ENCODE measurements at places on chromosomes 2 and 18. TPM values are rescaled to one million over a fixed set of nuclear protein-coding genes. Genes with fewer than 3 reads are reported as not detected.
A peak's percentile ranks its signal among the peaks of the same experiment; 100 is the strongest.

- no peaks in the 10 kb centered on the region for H3K36me3 ChIP-seq
- H3K4me1 ChIP-seq = peaks cover 7% of the 10 kb centered on the region
- H3K27me3 ChIP-seq = no peaks in the 10 kb centered on the region
- no peak overlapping the region for H3K27ac ChIP-seq
- no peak overlapping the region for H3K4me3 ChIP-seq
- no peak for DNase-seq
These were observed 9.9 kb downstream of the COL3A1 start for GRCh38 chr2:188984065-188984491.

- peaks cover 6% of the 10 kb centered on the region for H3K4me1 ChIP-seq
- no peaks in the 10 kb centered on the region for H3K27me3 ChIP-seq
These were observed 71.0 kb upstream of the CYP1B1 start for GRCh38 chr2:38146907-38147307.

DNA sequence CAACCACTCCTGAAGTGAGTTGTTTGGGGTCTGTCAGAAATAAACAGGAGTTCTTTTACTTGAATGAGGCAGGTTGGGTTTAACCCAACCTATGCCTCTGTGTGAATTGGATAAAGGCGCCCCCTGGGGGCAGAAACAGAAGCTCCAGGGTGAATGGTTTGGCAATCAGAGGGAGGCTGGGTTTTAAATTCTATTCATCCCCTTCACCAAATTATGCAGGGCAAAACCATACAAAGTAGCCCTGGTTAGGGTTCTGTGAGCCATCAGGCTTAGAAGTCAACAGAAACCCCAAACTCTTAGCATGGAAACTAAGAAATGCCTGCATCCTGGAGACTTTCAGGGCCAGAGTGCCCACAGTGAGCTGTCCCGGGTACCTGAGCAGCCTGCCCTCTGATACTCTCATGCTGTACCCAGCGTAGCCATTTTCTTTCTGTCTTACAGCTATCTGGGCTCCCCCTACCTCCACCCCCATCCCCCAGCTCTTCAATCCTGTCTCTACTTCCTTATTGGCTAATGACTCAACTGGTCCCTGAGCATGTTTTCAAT, 241.5 kb downstream of the ICOS start:
- H3K4me3 ChIP-seq = no peak overlapping the region
- no peaks in the 10 kb centered on the region for H3K36me3 ChIP-seq
- DNase-seq = no peak
- no peaks in the 10 kb centered on the region for H3K4me1 ChIP-seq
- no peaks in the 10 kb centered on the region for H3K27me3 ChIP-seq
- H3K27ac ChIP-seq = no peak overlapping the region

DNA sequence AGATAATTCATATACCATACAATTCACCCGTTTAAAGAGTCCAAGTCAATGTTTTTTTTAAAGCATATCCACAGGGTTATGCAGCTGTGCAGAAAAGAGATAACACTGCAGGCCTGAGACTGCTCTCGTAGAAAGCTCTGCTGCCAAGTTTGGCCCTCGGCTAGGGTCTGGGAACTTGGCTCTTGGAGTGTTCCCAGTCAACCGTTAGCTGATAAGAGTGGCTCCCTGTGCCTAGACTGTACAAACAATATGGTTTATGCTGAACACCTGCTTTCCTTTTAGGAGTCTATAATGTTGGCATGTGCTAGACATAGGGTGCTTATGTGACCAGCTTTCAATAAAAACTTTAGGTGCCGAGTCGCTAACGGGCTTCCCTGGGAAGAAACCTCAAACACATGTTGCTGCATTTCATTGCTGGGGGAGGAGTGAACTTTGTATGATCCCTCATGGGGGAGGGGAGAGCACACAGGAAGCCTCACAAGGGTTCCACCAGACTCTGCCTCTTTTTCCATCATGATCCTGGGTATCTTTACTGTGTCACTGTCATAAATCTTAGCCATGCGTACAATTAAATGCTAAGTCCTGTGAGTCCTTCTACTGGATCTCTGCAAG, 34.7 kb downstream of the RFX8 start:
- H3K4me3 ChIP-seq = no peak overlapping the region
- H3K36me3 ChIP-seq = no peaks in the 10 kb centered on the region
- H3K27ac ChIP-seq = no peak overlapping the region
- no peaks in the 10 kb centered on the region for H3K27me3 ChIP-seq
- DNase-seq = no peak

DNA sequence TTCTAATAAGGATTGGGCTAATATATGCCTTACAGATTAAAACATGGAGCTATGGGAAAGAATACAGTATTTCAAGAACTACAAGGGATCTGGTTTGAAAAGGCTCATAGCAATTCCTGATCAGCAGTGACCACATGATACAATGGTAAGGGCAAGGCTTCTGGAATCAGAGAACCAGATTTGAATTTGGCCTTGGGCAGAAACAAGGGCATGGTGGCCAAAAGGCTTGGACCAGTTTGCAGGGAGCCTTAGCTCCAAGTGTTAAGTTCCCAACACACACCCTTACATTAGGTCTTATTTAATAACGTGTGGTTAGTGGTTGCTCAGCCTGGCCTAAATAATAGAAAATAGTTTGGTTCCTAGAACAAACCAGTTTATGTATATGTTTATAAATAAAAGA, 87.7 kb downstream of the ZAP70 start:
- no peak overlapping the region for H3K27ac ChIP-seq
- peaks cover 21% of the 10 kb centered on the region for H3K36me3 ChIP-seq
- DNase-seq = no peak
- no peaks in the 10 kb centered on the region for H3K27me3 ChIP-seq
- no peak overlapping the region for H3K4me3 ChIP-seq

DNA sequence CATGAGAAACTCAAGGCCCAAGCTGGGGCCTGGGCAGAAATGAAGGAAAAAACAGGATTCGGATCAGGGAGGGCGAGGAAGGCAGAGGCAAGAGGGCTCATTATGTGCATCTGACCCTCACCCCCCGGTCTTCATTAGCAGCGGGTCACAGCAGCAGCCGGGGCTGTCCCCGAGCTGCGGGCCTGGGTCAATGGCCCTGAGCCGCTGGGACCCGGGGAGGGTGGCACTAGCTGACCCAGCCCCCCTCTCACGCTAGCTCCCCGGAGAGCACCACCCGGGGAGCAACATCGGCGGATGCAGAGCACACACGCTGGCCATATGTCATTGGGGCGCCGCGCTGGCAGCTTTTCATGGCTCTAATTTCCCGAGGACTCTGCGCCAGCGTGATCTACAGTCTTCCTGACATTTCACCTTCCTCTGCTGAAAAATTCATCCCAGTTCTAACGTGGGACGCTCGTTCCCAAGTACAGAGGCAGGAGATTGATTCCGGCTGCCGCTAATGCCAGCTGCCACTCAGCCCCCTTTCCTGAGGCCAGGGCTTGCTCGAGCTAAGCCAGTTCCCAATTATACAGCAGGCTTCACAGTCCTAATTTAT, 63.7 kb downstream of the EIPR1 start:
- no peak overlapping the region for H3K27ac ChIP-seq
- H3K36me3 ChIP-seq = no peaks in the 10 kb centered on the region
- DNase-seq = no peak
- no peak overlapping the region for H3K4me3 ChIP-seq

DNA sequence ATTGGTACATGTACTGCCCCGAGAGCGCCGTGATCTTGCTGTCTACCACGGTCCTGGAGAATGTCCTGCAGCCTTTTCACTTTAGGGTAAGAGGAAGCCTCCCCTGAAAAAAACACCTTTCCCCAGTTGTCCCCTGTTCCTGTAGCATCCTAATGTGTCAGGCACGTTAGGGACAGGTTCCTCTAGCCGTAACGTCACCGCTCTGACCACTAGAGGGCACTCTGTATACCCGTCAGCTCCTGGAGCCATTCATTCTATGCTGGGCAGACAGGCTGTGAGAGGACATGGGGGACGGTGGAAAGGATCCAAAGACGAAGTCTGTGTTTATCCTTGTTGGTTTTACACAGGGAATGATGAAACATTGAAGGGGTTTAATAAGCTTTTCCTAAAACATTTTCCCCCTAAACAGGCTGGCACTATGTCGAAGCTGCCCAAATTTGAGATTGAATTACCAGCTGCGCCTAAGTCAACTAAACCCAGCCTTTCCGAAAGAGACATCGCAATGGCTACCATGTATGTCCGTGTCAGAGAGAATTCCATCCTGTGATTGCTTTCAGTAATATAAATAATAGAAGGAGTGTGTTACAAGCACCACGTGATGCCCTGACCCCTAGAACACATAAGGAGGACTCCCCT, 12.7 kb downstream of the RMC1 start:
- no peaks in the 10 kb centered on the region for H3K4me1 ChIP-seq
- no peaks in the 10 kb centered on the region for H3K27me3 ChIP-seq
- DNase-seq = peak; percentile 53
- H3K27ac ChIP-seq = no peak overlapping the region

GRCh38 chr2:10481055-10481665, 33.0 kb upstream of the ODC1 start:
- H3K27ac ChIP-seq = no peak overlapping the region
- peaks cover 11% of the 10 kb centered on the region for H3K27me3 ChIP-seq
- no peak for DNase-seq
- H3K36me3 ChIP-seq = no peaks in the 10 kb centered on the region

DNA sequence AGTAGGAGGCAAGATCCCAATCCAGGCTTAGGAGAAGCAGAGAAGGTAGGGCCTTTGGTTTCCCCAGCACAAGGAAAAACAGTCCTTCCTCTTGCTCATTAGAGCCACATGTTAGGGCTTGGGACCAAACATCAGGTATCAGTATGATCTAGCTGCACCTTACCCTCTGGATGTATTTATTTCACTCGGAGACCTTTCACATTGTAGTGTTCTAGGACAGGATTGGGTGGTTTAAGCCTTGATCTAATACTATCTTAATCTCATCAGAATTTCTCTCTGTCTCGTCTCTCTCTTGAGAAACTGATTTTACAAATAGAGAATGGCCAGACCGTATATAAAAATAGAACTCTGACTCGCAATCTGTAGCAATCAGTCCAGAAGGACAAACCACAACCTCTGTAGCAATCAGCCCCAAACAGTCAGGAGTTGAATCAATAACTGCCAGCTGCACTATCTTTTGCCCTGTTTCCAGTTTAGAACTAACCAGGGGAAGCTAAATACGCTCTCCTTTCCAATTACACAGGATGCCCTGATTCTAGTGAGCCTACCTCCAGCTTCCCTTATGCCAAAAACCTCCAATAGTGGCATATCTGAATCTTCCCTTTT, 207.1 kb downstream of the TDRD15 start:
- no peaks in the 10 kb centered on the region for H3K27me3 ChIP-seq
- no peak overlapping the region for H3K4me3 ChIP-seq
- no peaks in the 10 kb centered on the region for H3K4me1 ChIP-seq
- no peak for DNase-seq
- no peak overlapping the region for H3K27ac ChIP-seq
- no peaks in the 10 kb centered on the region for H3K36me3 ChIP-seq

GRCh38 chr2:191806396-191806795, 40.5 kb downstream of the CAVIN2 start:
- no peak overlapping the region for H3K27ac ChIP-seq
- H3K4me3 ChIP-seq = no peak overlapping the region
- no peaks in the 10 kb centered on the region for H3K4me1 ChIP-seq
- H3K36me3 ChIP-seq = no peaks in the 10 kb centered on the region
- no peaks in the 10 kb centered on the region for H3K27me3 ChIP-seq

DNA sequence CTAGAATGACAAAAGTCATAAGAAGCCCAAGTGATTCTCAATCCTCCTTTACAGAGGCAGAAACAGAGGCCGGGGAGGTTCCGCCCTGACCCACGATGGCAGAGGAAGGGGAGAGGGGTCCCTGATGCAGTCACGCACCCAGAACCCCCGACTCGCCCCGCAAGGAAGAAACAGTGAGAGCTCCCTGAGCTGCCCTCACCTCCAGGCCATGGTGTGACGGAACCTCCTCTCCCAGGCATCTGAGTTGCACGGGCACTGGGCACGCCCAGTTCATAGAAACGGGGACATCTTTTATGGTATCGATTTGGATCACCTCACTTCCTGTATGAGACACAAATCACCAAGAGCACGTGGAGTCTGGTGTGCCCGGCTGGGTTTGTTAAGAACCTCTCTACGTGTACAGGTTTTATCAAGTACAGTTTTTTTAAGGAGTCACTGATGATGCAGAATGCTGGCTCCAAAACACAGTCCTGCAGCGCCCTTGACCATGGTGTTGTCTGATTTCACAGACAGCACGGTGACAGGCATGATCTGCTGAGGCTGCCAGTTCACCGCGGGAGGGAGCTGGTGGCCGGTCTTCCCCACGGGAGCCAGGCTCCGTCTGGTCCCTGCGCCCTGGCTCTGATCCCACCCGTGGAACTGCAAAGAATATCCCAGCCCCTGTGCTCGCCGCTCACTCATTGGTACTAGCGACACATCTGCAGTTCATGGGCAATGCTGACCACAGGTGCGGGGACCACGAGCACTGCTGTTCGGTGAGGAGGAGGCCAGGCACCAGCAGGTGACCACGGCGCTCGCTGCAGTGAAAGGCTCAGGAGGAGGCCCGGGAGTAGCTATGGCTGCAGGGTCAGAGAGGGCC, 35.6 kb downstream of the PXDN start:
- H3K4me3 ChIP-seq = no peak overlapping the region
- no peak for DNase-seq
- no peaks in the 10 kb centered on the region for H3K27me3 ChIP-seq
- peaks cover 18% of the 10 kb centered on the region for H3K4me1 ChIP-seq
- H3K27ac ChIP-seq = peak overlapping the region; percentile 90

Gene RGPD3
- 0.31 TPM for total RNA-seq

Gene BCL11A
- 0.33 TPM for total RNA-seq

Gene FOXD4L1
- not detected for total RNA-seq

Gene RPRM
- not detected for total RNA-seq

Gene RAX
- total RNA-seq = not detected

Gene PAX8
- 0.15 TPM for total RNA-seq

Gene CHRNA1
- total RNA-seq = not detected

Gene CCBE1
- 0.13 TPM for total RNA-seq
